ENCODE measurements at places on chromosomes 3 and 15.

DNA sequence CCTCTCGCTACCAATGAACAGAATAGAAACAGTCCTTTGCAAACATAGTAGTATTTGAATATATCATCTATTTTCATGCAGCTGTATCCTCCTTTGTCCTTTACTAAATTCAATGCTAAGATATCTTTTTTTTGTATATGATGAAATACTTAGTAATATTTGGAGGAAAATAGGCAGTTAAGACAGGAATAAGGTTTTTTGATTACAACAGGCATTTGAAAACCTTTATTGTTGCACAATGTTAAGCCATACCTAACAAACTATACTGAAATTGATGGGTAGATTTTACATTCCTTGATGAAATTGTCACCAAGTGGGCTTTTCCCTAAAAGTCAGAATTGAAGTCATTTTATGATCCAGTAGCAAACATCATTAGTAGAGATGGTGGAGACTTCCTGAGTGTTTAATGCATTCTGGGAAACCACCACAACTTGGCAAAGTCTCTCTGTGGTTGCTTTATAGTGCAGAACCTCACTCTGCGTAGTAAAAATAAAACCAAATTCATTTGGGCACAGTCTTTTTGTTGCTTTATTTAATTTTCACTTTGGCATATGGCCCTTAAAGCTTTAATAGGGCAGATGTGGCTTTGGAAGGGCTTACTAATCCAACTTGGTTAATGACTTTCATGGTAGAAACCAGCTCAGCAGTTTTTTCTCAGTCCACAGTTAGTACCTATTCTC lies 216.0 kb downstream of the DIPK2A start:
- no peak for DNase-seq

GRCh38 chr3:60463685-60464084 lies 787.6 kb downstream of the FHIT start:
- no peak for DNase-seq

GRCh38 chr15:85642693-85643066 lies 152.0 kb downstream of the KLHL25 start:
- no peak for DNase-seq

- no peak for DNase-seq
These were observed 283.9 kb upstream of the THBS1 start for GRCh38 chr15:39296955-39297354.

GRCh38 chr15:101276501-101277037 lies 716 bp downstream of the SELENOS start:
- DNase-seq = no peak

GRCh38 chr3:119294696-119295671 lies 801 bp downstream of the ARHGAP31 start:
- DNase-seq = no peak

DNA sequence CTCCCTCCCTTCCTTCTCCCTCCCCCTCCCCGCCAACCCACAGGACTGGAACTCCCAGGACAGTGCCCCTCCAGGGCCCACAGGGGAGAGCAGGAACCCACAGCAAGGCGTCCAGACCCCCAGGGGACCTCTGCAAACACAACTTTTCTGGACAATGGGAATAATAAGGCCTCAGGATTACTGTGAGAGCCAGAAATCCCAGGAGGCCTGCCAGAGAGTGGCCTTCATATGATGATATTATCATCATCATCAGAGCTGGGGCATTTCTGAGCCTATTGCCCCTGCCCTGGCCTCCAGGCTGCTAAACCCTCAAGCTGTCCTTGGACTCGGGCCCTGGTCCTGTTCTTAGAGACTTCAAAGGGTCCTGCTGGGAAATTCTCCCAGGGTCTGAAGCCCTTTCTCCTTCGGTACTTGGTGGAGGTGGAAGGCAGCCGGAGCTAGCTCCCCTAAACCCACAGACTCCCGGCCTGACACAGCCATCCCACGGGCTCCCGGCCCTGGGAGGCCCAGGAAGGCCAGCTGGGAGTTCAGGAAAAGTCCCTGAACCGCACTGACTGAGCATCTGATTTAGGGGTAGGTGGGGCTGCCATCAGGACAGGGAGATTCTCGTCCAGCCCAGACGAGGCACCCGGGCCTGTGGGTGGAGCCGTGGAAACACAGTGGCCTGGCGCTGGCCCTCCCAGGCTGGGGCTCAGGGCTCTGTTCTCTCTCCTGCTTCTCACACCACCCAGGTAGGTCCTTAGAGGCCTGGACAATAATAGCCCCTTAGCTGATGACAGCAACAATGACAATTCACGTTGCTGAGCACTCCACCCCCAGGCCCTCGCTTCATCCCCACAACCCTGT lies 4.9 kb downstream of the CALML4 start:
- DNase-seq = no peak

Data from LNCaP clone FGC (cell line).